ENCODE measurements at places on chromosomes 12 and 14.

DNA sequence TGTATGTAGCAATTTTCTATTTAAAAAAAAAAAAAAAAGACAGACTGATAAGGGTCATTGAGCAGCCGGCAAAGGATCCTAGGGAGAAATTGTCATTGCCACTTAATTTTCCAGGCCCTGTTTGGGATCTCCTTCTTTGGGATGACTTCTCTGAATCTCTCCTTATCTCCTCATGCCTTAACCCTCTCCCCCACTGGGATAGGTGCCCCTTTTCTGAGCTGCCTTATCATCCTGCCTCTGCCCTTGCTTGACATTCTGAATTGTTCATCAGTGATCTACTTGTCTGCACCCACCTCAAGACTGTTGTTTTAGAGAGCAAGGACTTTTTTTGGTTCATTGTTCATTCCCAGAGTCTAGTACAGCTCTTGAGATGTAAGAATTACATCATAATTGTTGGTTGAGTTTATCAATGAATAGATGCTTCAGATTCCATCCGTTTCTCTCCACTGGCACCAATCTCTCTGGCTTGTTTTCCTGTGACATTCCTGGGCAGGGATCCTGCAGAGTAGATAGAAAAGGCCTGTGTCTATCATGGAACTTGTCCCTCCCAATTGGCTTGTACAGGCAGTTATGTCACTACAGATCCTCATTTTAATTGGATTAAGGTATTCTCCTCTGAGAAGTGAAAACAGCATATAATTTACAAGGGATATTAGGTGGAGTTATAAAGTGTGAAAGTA is 42.6 kb downstream of the SOCS2 start:
- DNase-seq: no peak

GRCh38 chr14:31208546-31209424 is 1.2 kb upstream of the HECTD1 start:
- no peak for DNase-seq

DNA sequence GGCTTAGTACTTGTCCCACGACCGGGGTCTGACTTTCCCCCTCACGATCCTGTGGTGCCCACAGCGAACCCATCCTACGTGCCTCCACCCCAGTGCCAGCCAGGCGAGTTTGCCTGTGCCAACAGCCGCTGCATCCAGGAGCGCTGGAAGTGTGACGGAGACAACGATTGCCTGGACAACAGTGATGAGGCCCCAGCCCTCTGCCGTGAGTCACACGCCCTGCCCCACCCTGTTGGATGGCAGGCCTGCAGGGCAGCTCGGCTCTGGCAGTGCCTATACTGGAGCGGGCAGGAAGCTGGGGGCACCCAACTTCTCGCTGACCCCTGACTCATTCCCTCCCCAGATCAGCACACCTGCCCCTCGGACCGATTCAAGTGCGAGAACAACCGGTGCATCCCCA is 18.3 kb upstream of the LRP1-AS start:
- DNase-seq: no peak

- DNase-seq: no peak
Measured at GRCh38 chr12:11500861-11501230, 105.5 kb upstream of the PRB2 start.

DNA sequence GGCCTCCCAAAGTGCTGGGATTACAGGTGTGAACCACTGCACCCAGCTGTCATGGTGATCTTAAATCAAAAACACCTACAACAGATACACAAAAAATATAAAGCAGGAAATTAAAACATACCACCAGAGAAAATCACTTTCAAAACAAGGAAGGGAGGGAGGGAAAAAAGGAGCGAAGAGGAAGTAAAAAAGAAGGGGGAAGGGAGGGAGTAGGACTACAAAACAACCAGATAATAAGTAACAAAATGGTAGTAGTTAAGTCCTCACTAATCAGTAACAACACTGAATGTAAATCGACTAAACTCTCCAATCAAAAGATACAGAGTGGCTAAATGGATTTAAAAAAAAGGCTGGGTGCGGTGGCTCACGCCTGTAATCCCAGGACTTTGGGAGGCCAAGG is 89.0 kb downstream of the SH2B3 start:
- no peak for DNase-seq

- no peak for DNase-seq
Measured at GRCh38 chr14:91112194-91112593, 1.7 kb upstream of the DGLUCY start.

DNA sequence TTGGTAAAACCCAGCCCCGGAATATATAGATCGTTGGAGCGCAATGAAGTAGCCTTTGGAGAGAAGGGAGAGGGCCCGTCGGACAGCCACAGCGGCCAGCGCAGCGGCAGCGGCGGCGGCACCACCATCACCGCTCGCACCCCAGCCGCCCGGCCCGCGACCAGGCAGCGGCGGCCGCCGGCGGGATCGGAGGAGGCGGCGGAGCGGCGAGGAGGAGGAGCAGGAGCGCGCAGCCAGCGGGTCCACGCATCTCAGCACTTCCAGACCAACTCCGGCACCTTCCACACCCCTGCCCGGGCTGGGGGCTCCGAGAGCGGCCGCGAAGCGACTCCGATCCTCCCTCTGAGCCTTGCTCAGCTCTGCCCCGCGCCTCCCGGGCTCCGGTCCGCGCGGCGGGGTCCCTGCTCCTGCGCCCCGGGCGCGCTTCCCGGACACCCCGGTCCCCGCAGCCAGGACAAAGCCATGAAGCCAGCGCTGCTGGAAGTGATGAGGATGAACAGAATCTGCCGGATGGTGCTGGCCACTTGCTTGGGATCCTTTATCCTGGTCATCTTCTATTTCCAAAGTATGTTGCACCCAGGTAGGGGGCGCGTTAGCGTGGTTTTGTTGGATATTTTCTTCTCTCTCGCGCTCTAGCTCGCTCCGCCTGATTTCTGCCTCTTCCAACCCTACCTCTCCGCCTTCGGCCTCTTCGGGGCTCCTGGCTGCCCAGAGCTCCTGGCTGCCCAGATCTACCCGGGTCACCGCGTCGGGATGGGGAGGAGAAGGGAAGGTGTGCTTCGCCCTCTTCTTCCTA is 400 bp downstream of the CHST11 start:
- peak; percentile 65 for DNase-seq

DNA sequence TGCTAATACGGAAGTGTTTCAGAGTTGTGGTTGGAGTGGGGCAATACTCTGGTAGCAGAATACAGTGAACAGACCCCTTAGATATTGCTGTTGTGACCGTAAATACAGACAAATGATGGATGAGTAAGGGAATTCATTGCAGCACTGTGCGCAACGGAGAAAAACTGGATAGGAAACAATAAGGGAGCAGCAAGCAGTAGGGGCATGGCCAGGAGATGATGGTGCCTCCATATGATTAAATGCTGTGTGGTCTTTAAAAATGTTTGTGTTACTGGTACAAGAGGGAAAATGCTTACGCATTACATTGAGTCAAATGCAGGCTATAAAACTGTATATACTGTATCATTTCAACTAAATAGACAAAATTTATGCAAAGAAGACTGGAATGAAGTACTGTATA is 61.6 kb downstream of the EML1 start:
- no peak for DNase-seq

DNA sequence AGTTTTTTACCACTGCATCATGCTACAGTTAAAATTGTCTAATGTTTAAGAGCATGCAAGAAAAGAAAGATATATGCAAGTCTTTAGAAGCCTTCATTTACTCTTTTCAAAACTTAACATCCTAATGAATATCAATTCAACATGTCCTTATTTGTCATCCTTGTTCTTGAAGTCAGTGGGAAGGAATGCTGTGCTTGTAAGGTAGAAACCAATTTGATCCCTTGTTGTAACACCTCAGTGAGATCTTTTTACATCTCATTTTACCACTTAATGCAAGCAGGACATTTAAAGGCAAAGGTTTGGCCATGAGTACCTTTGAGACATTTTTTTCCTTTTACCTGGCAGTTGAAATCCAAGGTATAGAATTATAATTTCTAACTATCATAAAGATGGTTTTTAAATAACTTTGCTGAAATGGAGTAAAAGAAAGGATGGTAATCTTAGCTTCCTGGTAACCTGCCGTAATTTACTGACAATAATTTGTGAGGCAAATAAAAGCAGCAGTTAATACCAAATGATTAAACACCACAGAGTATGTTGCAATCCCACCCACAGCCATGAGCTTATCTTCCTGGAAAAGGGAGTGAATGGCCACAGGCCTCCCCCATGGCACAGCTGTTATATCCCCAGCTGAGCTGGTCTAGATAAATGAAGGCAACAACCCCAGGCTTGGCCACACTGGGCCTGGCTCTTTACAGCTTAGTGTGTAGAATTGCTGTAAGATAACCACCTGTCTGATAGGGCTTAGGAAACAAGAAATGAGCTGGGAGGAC is 33.2 kb upstream of the STRN3 start:
- DNase-seq: no peak

DNA sequence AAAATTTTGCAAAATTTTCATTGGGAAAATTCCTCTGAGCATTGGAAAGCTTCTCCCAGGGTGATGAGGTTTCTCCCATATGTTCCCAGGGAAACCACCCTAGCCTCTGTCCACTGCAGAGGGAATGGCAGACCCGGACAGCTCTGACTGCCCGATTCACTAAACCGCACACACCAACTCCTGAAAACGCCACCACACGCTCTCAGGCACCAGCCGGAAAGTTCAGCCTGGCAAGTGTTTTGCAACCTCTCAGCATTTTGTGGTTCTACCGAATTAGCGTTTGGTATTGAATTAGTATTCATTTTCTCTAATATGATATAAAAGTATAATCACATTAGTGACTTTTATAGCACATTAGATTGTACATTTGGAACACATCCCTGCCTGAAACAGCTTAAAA is 213.4 kb downstream of the PHETA1 start:
- no peak for DNase-seq

DNA sequence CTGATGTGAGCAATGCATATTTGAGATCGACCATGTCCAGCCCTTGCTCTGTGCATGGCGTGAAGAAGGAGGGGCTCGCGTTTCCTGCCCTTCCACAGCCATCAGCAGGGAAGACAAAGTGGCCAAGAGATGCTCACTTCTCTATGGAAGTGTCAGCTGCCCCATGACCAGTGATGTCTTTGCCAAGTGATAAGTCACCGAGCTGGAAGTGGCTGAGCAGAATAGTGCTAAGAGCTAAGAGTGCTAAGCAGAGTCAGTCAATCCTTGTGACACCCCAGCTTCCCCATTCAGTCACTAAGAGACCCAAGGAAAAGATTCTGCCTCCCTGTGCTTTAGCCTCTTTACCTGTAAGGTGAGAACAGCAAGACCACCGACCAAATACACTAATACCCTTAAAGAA is 50.5 kb upstream of the CEP83 start:
- no peak for DNase-seq

- DNase-seq: no peak
Measured at GRCh38 chr12:24795699-24796347, 153.1 kb downstream of the BCAT1 start.

DNA sequence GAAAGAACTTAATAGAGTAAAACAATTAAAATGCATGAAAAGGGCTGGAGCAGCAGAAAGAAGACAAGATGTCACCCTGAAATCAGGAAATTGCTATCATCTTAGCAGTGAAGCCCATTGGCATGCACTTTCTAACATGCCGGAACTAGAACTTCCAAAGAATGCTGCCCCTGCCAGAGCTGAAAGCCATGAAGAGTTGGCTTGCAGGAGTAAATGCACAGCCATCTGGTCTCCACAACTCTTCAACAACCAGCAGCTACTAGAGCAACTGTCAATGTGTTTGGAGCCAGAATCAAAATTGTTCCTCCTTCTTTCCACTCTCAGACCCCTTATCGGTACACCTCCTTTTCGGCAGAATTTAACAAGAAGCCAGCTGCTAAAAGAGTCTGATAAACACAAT is 414.1 kb downstream of the KCNH5 start:
- DNase-seq: no peak

DNA sequence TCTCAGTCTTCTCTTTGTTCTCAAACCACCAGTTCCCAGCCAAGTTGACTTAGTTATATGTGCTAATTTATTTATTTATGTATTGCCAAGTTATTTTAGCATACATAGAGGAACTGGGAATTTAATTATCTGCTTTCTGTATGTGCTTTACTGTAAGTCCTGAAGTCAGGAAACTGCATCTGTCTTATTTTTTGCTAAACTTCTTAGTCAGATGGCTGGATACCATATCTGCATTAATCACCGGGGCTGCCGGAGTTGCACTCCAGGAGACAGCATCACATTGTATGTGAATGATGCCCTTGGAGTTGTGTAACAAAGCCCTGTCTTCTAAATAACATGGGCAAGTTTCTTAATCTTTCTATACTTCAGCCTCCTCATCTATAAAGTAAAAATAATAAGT is 96.2 kb downstream of the MON2 start:
- no peak for DNase-seq

DNA sequence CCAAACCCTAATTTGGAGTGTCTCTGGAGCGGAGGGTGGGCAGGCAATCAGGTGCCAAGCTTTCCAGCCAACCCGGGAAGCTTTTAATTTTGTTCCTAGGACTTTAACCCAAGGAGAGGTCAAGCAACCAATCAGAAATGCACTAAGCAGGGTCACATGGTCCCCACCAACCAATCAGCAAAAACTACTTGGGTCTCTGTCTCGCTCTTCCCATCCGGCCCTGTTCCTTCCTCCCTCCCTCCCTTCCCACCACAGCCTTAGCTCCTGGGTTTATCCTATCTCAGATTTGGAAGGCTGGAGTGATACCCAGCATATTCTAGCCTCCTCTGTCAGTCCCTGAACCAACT is 7.3 kb downstream of the HOXC5 start:
- DNase-seq: no peak

DNA sequence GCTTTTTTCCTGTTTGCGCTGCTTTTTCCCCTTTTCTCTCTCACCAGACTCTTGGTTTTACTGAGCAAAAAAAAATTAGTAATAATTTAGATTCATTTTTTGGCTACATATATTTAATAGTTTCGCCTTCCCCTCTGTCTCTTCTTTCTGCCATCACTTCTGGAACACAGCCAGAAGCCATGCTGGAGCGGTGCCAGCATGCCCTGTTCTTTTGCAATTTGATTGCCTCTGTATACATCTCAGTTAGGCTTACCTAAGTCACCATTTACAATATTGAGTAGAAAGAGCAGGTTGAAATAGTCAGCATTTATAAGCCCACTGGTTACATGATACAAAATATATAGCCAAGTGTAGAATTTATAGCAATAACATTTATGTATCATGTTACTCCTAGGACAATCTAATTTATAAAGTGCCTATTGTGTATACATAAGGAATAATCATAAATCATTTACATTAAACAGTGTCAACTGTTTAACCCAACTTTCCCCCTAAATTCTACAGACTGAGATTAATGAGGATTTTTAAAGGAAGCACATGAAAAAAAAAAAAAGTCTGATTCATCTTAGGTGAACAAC is 413.8 kb upstream of the SOX5 start:
- DNase-seq: peak; percentile 40

DNA sequence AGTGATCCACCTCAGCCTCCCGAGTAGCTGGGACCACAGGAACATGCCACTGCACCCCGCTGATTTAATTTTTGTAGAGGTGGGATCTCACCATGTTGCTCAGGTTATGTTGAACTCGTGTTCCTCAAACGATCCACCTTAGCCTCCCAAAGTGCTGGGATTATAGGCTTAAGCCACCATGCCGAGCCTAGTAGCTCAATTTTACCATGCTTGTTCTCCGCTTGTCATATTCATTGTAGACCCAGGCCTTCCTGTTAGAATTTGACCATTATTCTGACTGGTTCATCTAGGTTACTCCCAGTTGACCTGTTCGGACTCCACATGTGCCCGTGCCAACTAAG is 24.7 kb downstream of the TMBIM6 start:
- DNase-seq: no peak
